GM12892 (cell line): ENCODE measurements at places on chromosomes 4 and X.

DNA sequence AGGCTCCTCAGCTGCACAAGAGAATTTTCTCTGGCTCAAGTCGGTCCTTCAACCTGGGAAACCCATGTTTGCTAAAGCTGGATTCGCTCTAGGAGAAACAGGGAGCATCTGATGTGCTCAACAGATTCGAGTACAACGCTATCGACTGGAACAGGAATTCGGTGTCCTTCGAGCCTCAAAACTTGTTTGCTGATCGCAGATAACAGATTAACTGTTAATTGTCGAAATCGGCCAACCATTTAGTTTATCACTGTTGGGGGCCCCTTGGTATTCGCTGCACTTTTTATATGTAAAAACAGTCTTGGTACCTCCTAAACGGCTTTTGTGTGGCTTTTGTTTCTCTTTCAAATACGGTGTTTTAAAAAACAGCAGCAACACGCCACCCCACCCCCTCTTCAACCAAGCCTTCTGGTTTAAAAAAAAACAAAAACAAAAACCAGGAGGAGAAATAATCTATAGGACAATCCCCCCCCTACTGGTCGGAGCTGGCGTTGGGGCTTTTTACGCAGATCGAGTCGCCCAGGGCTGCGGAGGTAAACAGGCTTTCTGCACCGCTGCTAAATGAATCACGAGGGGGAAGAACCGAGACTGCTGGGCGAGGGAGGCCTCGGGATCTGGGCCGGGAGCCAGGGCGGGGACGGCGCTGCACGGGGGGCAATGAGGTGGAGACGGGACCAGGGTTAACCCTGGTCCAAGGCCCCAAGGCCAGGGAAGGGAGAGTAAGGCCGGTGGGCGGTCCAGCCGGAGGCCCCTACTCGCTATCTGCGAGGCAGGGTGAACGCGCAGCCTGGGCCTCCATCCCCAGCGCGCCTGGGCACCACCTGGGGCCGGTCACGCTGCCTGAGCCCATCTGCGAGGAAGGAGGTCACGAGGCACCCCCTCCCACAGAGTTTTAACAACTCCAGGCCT lies 71.7 kb upstream of the BCOR start:
- no peak for DNase-seq

DNA sequence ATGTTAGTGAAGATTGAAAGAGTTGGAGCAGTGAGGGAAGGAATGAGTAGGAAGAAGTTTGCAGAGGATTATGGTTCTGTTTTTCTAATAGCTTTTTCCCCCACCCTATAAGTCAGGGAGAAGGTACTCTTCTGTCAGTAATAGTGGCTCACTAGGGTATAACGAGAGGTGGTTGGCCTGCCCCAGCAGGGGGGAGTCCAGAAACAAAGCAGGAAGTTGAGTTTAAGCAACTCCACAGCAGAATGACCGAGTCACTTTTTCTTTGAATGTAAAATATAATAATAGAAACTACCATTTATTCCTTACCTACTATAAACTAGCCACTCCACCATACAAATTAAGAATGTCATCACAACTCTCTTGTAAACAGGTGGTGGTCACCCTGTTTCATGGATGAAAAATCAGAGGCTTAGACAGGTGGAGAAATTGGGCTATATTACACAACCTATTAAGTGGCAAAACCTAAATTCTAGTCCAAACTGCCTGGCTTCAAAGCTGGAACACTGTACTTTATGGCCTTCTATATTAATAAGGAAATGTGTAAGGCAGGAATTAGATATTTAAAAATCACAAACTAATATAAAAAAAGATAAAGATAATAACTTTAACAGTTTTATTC lies 21.9 kb downstream of the AP1AR start:
- no peak for DNase-seq

GRCh38 chr4:188658958-188659522 lies 519.8 kb downstream of the TRIML1 start:
- DNase-seq, result no peak

- DNase-seq, result no peak
Observed at GRCh38 chr4:2286904-2287593, 25.1 kb upstream of the MXD4 start.

GRCh38 chrX:115459883-115460880 lies 100.8 kb upstream of the PLS3 start:
- DNase-seq, result no peak

DNA sequence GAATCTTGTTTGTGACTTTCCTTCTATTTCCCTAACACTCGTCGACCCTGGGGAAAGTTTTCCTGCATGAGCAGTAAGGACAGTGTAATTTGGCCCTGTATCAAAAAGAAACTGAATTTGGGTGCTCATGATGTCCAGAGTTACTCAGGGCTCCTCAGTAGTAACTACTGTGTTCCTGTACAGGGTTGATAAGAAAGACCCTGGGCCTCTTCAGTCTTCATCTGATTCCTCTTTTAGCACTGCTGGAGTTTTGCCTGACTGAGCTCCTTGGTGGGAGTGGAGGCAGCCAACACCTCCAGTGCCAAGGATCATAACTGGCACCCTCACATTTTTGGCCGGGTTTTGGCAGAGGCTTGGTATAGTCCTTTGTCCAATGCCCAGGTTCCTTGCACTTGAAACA lies 7.1 kb upstream of the AREG start:
- no peak for DNase-seq

- peak; percentile 33 for DNase-seq
Observed at GRCh38 chr4:18020671-18021469, 685 bp downstream of the LCORL start.

GRCh38 chr4:124189545-124189944 lies 523.0 kb downstream of the ANKRD50 start:
- no peak for DNase-seq

- no peak for DNase-seq
Observed at GRCh38 chrX:77731821-77732419, 54.1 kb downstream of the ATRX start.

GRCh38 chrX:18973527-18974192 lies 10.3 kb downstream of the PHKA2 start:
- no peak for DNase-seq

DNA sequence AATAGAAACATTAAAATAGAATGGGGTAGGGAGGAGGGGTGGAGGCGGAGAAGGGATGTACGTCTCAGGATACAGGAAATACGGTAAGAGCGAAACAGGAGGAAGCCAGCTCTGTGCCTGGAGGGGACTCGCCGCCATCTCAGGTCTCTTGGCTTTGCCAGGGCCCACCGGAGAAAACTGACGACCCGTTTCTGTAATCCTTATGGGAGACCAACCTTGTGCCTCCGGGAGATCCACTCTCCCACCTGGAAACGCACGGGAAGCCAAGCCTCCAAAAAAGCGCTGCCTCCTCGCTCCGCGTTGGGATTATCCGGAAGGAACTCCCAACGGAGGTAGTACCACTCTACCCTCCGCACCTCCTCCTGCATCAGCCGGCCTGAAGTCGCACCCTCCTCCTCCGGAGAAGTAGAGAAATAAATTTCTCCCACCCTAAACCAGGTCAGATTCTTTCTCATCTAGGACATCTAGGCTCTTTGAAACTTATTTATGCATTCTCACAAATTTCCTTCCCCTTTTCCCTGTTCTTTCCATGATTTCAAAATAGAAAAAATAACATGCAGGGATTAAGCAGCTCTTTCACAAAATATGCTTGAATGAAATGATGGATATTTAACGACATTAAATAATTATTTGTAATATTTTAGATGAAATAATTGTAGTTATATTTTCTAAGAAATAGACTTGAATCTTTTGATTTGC lies at the start of gene NBDY:
NBDY (plus strand) TSS at position 92 of the 699 bp plus-strand sequence; CDS start at position 203, 111 bp downstream.
- no peak for DNase-seq

DNA sequence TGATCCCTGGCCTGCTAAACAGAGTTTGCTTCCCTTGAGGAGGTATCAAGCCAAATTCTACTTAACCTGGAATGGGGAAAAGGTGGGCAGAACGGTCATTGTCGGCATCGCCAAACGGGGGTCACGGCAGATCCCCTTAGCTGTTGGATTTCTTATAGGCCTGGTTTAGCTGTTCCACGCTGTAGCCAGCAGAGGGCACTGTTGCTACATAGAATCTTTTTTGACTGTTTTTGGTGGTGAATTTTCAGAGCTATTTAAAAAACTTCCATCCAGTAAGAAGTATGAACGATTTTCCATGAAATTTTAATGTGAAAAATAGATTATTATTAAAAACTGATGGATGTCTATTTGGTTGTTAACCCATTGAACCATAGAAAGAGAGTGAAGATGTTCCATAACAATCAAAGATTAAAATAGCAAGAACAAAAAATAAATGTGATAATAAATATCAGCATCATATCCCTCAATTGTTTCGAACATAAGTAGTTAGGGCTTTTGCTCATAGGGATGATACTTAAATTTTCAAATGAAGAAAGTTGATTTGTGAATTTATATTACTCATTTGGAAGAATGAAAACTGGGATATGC lies 56.6 kb downstream of the LINC00632 start:
- DNase-seq, result no peak
